Smooth muscle cell of trachea (primary cell): ENCODE measurements at places on chromosomes 2 and 18. TPM values are rescaled to one million over a fixed set of nuclear protein-coding genes. Genes with fewer than 3 reads are reported as not detected.

GALNT13 gene
- 0.17 TPM in 1 of 2 replicates, not detected in the other for total RNA-seq

PLEK gene
- total RNA-seq, result under 0.01 TPM in 1 of 2 replicates, not detected in the other

GALNT5 gene
- 62.3 and 81.0 TPM in 2 replicates for total RNA-seq

TANC1 gene
- 23.0 and 26.8 TPM in 2 replicates for total RNA-seq

MDH1B gene
- total RNA-seq, result 0.99 and 1.2 TPM in 2 replicates

ASPRV1 gene
- total RNA-seq, result 0.15 and 0.33 TPM in 2 replicates

FEV gene
- under 0.01 TPM in 1 of 2 replicates, not detected in the other for total RNA-seq
